Stimulated activated CD4-positive, alpha-beta T cell treated with anti-CD3 and anti-CD28 coated beads, Interleukin-1b, Interleukin-23, amount 100 ng/mL, for 1 hour (primary cell): ENCODE measurements at places on chromosomes 3 and 15.

GRCh38 chr3:40911264-40911663 is 288.0 kb upstream of the CTNNB1 start:
- no peak for DNase-seq

DNA sequence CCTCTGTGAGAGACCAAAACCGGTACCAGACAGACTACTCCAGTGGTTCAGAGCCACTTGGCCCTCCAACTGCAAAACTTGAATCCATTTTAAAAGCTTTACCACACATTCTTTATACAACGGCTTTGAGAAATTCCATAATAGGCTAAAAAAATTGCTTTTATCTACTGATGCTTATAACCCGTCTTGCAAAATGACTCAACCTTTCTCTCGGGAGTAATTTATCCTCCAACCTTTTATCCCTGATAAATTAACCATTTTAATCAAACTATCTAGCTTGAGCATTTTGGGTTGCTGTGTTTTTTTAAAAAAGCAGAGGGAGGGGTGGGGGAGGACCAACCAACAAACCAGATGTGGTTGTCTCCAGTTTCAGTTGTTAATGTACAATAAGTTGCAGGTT is 275.7 kb upstream of the LRTM1 start:
- no peak for DNase-seq

DNA sequence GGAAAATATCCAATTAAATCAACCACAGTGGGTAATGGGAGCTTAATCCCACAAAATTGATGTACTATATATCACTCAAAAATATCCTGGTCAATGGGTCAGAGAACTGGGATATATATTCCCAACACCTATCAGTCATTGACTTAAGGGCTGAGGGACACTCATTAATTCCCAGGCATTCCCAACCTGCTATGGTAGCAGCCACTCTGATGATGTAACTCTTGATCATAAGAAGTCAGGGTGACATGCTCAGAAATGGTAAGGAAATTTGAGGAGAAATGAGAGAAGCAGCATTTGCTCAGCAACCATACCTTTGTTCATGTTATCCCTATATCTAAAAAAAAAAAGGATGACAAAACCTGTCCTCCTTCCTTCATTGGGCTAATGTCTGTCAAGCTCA is 3.1 kb upstream of the PLOD2 start:
- no peak for DNase-seq

DNA sequence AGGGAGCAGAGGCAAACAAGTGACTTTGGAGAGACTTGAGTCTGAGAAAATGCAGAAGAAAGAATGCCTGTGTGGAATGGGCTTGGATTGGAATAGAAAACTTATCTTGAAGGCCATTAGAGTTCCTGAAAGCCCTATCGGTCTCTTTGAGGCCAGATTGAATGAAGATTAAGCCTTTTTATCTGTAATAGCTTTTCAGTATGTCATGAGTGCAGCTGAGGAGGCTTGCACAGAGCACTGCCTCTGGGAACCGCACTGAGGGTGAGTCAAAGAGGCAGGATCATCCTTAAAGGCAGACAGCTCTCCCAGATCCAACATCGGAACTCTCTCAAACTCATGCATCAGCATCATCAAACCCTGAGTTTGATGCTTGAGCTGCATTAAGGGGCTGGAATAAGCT is 515.2 kb downstream of the NTRK3 start:
- no peak for DNase-seq

DNA sequence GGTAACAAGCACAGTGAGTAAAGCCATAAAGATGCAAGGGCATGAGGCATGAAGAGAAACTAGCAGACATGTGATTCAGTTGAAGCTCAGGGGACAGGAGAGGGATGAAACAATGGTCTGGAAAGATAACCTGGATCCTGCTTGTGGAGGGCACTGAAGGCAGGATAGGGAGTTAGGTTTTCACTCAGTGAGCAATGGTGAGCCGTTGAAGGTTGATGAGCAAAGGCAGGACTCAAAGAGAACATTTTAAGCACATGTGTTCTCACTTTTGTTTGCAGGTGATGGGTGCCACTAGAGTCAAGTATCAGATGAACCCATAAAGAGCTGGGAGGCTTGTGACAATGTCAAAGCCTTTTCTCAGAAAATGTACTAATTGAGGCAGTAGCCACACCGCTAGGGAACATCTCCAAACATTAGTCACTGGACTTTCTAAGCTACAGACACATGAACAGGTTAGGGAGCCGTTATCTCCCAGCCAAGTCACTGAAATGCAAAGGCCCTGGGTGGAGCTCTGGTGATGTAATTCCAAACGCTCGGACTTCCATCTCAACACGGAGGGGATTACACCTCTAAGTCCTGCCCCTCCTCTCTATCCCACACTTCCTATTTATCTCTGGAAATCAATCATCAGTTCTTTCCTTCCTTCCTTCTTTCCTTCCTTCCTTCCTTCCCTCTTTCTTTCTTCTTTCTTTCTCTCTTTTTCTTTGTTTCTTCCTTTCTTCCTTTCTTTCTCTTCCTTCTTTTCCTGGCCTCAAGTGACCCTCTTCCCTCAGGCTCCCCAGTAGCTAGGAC is 22.7 kb downstream of the KLHL6 start:
- DNase-seq = no peak

GRCh38 chr15:49163678-49164077 is 6.4 kb upstream of the GALK2 start:
- no peak for DNase-seq

DNA sequence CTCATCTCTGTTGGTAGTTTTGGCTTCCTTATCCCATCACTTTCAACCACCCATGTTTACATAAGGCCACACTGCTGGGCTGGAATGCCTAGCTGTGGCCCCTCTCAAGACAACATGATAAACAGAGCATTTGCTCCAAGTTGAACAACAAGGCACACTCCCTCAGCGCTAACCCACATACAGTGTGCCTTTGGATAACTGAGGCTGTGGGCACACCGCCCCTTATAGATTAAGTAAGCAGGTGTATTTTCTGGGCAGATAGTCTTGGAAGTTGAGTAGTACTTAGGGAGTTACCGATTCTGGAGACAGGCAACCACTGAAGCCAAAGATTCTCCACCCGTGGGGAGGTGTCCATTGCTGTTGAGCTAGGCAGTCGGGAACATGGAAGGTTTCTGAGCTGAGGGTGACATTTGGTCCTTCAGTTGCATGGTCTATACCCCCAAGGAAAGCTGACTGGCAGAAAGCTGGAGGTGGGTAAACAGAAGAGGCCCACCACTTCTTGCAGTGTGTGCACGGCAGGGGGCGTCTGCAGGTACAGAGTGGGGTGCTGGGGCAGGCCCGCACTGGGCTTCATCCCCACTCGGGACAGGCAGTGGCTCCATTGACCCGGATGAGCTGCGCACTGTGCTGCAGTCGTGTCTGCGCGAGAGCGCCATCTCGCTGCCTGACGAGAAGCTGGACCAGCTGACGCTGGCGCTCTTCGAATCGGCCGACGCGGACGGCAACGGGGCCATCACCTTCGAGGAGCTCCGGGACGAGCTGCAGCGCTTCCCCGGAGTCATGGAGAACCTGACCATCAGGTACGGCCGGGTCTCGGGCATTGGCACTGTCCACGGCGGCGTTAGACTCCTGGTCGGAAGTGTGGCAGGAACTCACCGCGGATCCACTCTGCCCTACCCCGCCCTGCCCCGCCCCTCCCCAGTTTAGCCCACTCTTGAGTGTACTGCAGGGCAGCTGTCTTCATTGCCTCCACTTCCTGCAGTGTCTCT is 16.8 kb downstream of the NOX5 start:
- no peak for DNase-seq

DNA sequence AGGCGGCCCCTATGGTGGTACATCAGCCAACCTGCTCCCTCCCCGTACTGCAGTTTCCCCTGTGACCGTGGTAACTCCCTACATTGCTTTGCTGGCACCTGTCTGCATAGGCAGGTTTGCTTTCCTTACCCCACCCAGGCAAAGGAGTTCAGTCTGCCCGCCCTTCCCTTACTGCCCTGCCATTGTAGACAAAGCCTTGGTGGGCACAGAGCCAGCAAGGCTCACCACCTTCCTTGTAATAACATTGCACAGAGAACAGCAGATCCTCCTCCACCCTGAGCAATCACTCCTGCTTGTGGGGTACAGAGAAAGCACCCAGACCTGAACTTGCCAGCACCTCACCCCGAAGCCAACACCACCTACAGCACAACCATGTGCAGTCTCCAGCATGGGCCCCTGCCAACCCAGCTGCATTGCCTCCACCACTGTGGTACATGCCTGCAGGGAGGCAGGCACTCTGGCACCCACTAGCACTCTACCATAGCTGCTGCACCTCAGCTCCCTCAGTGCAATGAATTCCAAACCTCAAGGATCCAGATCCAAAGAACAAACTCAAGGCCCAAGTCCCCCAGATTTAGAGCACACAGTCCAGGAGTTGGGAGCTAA is 192.7 kb upstream of the KCNMB2 start:
- no peak for DNase-seq

- DNase-seq = no peak
These were observed 154.3 kb downstream of the KCNMB2 start for GRCh38 chr3:178690571-178690970.

DNA sequence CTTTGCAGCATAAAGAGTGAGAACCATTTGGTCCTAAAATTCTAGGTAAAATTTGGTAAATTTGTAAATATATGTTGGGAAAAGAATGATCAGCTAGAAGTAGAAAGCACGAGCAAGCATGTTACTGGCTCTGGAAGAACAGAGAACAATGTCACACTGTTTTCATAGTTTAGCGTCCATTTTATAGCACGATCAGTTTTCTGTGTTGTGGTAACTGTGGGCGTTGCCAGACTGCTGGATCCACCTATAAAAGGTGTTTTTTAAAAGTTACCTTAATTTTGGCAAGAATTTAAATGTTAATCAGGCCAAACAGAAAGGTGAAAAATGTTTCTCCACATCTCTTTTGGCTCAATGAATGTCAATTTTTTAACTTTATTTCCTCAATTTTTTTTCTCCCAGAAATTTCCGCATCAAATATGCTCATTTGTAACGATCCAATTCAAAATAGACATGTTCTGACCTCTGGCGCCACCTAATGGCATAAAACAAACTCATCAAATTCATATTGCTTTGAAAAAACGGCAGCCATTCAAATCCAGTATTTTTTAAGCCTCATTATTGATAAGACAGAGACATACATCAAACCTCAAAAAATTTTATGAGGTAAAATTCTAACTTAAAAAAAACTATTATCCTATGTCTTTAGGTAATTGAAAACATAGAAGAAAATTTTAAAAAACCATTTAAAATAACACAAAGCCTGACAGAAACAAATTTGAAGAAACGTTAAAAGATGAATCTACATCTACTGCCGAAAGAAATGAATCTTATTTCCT is 5.5 kb upstream of the GP5 start:
- no peak for DNase-seq

- no peak for DNase-seq
These were observed 267.3 kb upstream of the TBL1XR1 start for GRCh38 chr3:177464392-177465256.

- no peak for DNase-seq
These were observed 86.2 kb downstream of the NPAP1 start for GRCh38 chr15:24761704-24762302.

DNA sequence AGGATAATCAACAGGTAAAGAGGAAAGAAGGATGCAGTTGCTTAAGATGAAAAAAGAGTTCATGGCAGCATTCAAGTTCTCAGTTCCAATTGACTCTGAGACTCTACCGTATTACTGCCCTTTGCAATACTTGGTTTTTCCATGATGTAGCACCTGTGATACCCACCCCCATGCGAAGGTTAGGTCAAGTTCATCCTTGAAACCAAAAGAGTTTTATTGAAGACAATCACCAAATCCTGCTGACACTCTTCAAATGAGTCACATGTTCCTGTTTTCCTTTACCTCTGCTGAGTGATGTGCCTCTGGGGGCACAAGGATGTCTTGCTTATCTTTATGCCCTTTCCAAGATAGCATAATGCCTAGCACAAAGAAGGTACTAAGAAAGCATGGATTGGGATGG is 111.3 kb upstream of the SLC7A14 start:
- no peak for DNase-seq

DNA sequence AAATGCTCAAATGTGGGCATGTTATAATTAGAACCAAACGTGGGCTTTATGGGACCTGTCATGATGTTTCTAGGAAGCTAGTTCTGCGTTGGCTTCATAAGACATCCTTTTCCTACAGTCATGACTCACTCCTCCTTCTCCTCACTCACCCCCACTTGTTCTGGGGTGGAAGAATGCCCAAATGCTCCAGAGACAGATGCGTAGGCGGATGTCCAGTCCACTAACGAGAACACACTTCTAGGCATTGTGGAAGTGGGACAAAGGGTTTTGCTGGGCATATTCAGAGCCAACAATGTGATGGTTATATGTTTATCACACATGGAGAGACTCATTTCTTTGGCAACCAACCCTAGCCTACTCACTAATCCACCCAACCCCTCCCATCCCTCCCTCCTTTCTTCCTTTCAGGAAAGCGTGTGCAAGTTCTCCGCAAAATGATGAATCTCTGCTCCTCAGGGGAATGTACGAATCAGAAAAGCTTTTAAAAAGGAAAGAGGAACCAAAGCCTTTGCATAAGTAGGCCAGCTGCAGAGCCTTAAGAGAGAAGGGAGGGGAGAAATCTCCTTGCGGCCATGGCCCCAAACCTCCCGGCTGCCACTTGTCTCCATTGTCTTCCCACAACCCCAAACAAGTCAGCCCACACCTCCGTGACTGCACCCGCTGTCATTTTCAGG is 123.0 kb upstream of the SPRED1 start:
- no peak for DNase-seq

- no peak for DNase-seq
These were observed 13.0 kb upstream of the FBLN2 start for GRCh38 chr3:13535905-13536304.

DNA sequence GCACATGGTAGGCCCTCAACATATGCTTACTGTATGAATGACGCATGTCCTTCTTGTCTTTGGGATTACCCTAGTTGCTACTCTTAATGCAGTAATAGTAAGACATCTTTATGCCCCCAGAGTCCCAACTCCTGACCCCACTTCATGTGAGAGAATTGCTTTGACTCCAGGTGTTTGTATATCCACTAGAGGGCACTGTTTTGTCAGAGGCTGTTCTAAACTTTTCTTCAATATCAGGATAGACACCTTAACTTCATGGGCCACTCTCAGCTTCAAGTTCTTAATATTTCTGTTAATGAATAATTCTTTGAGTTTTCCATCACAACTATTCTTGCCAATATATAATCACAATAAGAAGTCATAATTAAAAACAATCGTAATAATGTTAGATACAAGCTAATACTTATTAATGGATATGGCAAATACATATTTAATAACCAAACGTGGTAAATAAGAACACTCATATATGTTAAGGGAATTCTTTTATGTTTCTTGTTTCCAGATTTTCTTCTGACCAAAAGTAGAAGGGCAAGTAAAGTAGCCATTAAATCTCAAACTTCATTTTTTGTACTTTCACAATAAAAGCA is 337.2 kb upstream of the DNAJC19 start:
- DNase-seq = no peak

GRCh38 chr3:46098319-46098761 is 71.1 kb upstream of the XCR1 start:
- no peak for DNase-seq
